Natural killer cell (primary cell): ENCODE measurements at places on chromosomes 12 and 14. TPM values are rescaled to one million over a fixed set of nuclear protein-coding genes. Genes with fewer than 3 reads are reported as not detected.

SDR9C7 gene
- not detected for total RNA-seq

RERG gene
- not detected for total RNA-seq

TAS2R42 gene
- total RNA-seq = not detected

GDF3 gene
- total RNA-seq = not detected

RHEBL1 gene
- 6.3 TPM for total RNA-seq

GRCh38 chr14:34583525-34583924 lies 44.0 kb upstream of the EAPP start:
- no peak for DNase-seq
- H3K4me3 ChIP-seq = no peak overlapping the region
- H3K27ac ChIP-seq = no peak overlapping the region
- H3K4me1 ChIP-seq = no peaks in the 10 kb centered on the region
- H3K36me3 ChIP-seq = peaks cover 51% of the 10 kb centered on the region

- DNase-seq = no peak
- H3K27me3 ChIP-seq = no peaks in the 10 kb centered on the region
- H3K4me3 ChIP-seq = no peak overlapping the region
- peaks cover 40% of the 10 kb centered on the region for H3K36me3 ChIP-seq
- no peak overlapping the region for H3K27ac ChIP-seq
- no peaks in the 10 kb centered on the region for H3K4me1 ChIP-seq
These were observed 32.8 kb downstream of the RBM19 start for GRCh38 chr12:113933201-113933786.

GRCh38 chr12:6843118-6843902 lies 2.6 kb downstream of the GNB3 start:
- no peaks in the 10 kb centered on the region for H3K4me1 ChIP-seq
- H3K27me3 ChIP-seq = no peaks in the 10 kb centered on the region
- H3K4me3 ChIP-seq = no peak overlapping the region

- H3K27me3 ChIP-seq = peaks cover 6% of the 10 kb centered on the region
- H3K27ac ChIP-seq = no peak overlapping the region
- no peak overlapping the region for H3K4me3 ChIP-seq
- no peaks in the 10 kb centered on the region for H3K36me3 ChIP-seq
- no peak for DNase-seq
These were observed 5.0 kb upstream of the SLC35F4 start for GRCh38 chr14:57870686-57871457.

DNA sequence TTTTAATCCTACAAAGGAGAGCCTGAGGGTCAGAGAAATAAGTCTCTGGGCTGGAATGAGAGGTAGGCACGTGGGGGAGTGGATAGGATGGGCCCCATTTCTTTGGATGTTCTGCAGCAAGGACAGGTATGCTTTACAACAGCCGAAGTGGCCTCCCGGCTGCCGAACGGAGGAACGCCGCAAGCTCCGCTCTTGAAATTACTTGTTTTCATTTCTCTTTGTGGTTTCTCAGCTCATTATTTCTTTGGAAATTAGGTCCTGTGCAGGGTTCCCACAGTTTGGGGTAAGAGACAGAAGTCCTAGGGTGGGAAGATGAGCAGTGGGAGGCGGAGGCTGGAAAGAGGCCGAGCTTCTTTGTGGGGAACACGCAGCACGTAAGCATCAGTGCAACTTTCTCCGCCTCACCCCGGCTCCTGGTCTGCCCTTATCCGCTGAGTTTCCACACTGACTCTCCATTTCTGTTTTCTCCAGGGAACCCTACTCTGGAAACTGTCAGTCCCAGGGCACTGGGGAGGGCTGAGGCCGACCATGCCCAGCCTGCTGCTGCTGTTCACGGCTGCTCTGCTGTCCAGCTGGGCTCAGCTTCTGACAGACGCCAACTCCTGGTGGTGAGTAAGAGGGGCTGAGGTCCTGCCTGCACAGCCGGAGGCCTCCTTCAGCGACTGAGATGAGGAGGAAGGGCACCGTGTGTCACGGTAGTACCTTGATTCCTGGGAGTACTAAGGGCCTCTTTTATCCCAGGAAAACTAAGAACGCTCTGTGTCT lies 2.0 kb downstream of the WNT5B start:
- peaks cover 18% of the 10 kb centered on the region for H3K4me1 ChIP-seq
- H3K4me3 ChIP-seq = no peak overlapping the region
- no peak overlapping the region for H3K27ac ChIP-seq
- H3K36me3 ChIP-seq = no peaks in the 10 kb centered on the region
- peaks cover 31% of the 10 kb centered on the region for H3K27me3 ChIP-seq

GRCh38 chr12:54002915-54003389 lies 3.0 kb downstream of the HOXC9 start:
- peaks cover 22% of the 10 kb centered on the region for H3K4me1 ChIP-seq
- DNase-seq = no peak

DNA sequence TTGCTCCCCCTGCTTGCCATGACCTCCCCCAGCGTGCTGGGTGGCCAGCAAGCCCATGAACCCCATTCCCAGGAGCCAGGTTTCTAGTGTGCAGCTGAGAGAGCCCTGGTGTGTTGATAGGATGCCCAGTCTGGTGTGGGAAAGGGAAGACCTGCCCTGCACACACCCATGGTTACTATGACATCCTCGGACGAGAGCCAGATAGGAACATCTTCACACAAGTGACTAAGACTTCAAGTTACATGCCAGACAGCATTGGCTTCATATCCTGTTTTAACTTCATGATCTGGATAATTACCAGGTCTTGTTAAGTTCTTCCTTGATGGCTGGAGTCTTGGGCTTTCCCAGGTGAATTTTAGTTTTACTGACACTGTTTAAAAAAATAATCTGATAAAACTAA lies 196.6 kb upstream of the EGLN3 start:
- no peak overlapping the region for H3K27ac ChIP-seq
- no peaks in the 10 kb centered on the region for H3K4me1 ChIP-seq
- no peak overlapping the region for H3K4me3 ChIP-seq
